ENCODE measurements at places on chromosomes 5 and 9.

GRCh38 chr9:121912812-121913627 lies 180.1 kb downstream of the TTLL11 start:
- DNase-seq: no peak

DNA sequence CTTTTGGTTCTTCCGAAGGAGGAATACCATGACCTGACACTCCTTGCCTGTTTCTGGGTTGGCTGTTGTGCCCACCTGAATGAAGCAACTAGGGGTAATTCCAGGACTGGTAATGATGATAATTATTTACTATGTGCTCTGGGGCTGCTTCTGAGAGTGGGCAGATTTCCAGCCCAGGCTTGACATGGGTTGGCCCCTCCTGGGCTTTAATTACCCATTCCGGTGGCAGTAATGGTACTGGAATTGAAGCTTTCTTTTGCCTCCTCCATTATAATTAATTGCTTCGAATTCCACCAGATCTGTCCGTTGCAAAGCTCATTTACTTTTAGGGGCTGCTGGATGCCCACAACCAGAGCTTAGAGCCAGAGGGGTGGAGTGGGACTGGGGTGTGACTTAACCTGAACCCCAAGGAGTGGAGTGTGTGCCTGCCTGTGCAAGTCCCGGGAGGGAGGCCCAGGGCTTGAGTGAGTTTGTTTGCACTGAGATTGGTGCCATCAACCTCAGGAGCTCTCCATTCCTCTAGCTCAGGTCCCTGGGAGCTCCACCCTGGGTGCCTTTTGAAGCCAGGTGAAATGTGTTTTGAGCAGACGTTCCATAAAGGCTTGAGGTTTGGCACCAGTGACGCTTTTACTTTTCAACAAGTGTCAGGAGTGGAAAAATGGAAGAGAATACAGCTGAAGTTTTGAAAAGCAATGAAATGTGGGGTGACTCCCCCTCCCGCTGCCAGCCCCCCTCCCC lies 214.6 kb downstream of the PDZD2 start:
- DNase-seq: peak; percentile 21

DNA sequence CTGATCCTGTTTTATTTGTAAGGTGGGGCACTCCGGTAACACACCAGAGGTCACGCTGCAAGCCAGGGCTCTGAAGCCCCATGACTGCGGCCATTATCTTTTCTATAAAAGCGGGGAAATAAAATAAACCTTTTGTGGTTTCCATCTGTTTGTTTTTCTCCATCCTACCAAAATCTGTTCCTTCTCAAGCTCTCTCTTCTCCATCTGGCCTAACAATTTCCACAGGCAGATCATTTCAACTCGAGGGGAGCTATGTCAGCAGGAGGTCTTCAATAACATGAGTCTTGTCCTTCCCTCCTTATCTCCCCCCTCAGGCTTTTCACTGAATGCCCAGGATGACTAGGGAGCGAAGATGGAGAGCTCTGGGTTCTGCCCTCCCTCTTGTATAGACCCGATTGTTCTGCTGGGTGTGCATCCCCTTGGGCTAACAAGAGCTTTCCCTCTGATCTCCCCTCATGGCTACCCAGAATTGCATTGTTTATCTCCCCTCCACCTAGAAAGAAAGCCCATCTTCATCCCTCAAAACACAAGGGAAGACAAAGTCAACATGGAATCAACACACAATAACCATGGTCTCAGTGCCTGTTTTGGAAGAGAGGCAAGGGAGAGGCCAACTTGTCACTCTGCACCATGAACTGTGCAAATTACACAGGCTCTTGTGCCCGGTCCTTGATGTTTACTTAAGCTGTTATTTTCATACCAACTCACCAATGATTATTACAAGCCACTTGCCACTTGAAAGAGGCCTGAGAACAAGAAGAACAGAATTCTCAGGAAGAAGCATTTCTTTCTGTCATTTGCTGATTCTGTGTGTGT lies 187.8 kb downstream of the FANCC start:
- no peak for DNase-seq

DNA sequence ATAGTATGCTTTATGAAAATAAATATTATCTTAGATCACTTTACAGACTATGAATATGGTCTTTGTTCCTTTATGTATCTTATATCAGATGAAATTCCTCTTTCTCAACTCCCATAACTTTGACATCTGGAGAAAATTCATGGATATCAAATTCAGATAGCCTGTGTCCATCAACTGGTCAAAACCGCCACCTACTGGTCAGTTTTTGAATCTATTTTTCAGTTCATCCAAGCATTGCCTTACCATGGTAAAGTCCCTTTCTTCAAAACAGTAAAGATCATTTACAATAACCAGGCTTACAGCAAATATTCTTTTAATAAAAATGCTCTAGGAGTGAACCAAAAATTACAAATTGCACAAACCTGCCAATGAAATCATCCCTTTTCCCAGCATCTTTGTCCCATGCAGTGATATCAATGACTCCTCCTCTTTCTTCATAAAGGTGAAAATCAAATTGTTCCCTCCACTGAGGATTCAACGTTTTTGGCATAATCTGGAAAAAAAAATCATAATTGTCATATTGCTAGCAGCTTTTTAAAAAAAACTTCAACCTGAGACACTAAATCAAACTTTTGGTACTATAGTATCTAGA lies 290.5 kb downstream of the SLF1 start:
- peak; percentile 43 for DNase-seq

DNA sequence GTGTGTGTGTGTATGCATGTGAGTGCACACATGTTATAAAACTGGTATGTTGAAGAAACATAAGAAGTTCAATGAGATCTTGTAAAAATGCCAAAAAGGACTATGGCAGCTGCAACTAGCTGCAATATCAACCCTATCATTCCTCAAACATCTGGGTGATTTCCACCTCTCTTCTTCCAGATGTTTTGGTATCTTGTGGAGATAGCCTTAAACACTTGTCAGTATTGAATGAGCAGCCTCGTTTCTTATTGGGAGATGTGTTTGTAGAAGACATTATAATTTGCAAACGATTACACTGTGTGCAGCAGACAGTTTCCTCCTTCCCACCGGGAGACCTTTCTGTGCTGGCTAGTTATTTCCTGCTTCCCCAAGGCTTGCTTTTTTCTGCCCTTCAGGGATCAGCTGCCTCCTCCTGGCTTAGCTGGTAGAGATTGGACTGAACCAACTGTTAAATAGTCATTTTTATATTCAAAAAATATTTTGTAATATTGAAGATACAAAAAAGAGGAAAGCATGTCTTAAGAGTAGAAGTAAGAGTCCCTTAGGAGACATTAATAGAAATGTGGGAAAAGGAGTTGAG lies 168.4 kb upstream of the MPDZ start:
- DNase-seq: no peak

DNA sequence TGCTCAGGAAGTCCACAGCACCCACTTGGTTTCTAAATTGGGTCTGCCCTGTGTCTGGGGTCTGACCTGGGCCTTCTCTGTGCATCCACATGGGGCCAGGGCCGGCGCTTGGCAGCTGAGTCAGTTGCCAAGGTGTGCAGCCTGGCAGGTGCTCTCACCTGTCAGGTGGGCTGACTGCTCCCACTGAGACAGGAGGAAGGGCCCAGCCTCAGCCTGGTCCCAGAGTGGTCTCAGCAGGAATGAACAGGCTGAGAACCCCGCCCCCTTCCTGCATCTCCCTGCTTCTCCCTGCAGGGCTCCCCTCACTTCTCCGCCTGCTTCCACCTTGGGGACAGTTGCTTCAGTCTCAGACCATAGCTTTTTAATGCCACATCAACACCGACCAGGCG lies 60.5 kb downstream of the BARX1 start:
- DNase-seq: no peak

- peak; percentile 59 for DNase-seq
These were observed 101.7 kb downstream of the GDNF start for GRCh38 chr5:37738057-37738691.

GRCh38 chr5:94039101-94039500 lies 297.7 kb upstream of the POU5F2 start:
- no peak for DNase-seq

DNA sequence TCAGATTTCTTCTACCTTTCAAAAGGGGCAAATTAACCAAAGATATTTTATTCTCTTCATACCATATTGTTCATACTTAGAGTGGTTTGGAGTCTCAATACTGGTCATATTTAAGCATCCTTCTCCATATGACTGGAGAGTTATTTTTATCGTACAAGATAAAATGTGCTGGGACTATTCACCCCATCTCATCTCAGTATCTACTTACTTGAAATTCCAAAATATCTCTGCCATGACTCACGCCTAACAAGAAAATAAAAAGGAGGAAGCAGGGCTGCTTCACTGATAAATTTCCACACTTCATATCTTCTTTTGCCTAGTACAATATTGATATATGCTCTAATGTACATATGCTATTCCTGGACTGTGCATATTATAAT lies 277.9 kb upstream of the CDH9 start:
- peak; percentile 56 for DNase-seq

DNA sequence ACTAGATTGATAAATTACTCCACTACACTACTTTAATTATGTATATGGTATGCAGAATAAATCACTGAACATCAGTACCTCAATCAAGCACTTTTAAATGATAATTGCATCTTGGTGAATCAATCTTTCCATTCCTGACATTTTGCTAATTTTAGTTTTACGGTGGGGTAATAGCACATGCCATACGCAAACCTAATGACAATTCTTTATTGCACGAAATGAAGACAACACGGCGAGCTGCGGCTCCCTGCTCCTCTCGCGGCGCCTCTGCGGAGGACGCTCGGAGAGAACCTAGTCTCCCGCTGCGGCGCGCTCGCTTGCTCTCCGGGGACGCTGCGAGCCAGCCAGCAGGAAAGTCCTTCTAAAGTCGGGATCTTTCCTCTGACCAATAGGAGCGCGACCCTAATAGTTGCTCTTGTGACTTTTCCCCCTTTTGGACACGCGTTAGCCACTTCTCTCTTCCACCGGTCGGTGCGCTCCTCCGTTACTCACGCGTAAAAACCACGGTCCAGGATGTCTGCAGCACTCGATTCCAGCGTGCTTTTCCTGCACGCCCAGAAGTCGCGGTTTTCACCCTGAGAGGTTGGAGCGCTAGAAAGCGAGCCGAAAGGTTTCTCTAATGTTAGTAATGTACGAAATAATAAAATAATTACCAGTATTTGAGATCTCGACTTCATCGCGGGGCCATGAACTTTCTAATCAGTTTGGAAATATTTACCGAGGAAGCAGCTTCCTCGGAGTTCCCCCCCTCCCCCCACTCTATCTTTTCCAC lies 1.0 kb upstream of the MEF2C start:
- DNase-seq: peak; percentile 44

- DNase-seq: no peak
These were observed 395.9 kb downstream of the DTWD2 start for GRCh38 chr5:118592229-118593002.

DNA sequence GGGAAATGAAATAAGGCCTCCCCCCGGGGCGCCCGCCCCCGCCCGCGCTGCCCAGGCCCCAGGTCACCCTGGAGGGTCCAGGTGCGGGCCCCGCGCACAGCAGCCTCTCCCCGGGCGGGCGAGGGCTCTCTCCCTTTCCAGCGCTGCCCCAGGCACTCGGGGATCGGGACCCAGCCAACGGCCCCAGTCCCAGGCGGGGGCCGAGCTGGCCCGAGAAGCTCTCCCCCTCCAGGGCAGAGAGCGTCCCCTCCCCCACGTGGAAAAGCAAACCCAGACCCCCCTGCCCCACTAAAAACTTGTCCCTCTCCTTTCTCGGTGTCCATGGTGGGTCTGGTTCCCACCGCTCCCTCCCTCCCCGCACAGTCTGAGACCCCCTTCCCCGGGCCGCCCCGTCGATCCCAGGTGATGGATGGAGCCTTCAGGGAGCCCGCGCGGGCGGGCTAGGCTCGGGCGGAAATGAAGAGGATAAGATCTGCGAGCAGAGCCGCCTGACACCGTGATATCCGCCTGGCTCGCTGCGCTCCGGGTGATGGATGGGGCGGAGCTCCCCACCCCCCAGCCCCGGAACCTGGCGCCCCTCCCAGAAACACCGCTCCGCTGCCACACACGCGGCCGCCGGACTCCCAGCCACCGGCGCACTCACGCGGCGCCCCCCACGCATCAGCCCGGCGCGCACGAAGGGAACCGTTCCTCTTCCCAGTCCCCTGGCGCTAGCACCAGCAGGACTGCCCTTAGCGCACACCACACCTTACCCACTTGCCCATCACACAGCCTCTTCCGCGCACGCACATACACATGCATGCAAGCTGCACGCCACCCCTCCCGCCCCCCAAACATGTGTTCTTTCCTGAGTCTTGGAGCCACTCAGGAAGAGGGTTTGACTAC lies 81.7 kb upstream of the ZBTB43 start:
- peak; percentile 67 for DNase-seq

DNA sequence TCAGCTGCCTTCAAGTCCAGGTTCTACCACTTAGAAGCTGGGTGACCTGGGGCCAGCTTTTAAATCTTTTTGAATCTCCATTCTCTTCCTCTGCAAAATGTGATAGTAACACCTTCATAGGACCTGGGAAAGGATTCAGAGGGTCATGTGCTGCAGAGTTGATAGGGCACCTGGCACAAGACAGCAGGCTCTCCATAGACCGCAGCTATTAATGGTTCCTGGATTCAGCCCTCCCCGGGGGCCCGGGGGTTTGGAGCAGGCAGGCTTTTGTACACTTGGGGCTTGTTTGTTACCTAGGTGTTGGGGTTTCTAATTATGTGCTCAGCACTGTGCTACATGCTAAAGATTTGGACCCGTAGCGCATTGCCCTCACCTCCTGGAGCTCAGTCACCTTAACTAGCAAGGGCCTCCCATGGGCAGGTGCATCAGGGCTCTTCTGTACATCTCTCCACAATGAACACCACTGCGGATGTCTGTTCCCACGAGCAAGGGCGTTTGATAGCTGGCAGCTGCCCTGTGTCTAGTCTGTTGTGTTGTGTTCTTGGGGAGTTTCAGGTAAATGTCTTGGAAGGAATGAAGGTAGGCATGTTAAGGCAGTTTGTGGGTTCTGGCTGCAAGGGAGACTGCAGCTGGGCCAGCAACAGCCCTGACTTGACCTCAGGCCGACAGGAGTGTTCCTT lies 12.1 kb downstream of the PRRC2B start:
- DNase-seq: no peak

DNA sequence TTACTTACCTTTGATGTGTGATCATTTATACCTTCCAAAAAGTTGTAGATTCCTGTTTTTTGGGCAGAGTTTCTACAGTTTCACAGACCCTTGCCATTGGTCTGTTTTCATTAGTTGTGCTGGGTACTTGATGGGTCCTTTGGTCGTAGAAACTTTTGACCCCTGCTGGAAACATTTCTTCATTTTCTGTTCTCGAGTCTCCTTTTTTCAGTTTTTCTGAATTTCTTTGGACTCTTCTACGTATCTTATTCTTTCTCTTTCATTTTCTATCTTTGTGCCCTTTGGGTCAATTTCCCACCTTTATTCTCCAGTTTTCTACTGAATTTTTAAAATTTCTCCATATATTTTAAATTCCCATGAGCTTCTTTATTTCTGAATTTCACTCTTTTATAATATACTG lies 16.7 kb downstream of the AP3S1 start:
- no peak for DNase-seq
